ENCODE measurements at places on chromosomes 1 and 21.

DNA sequence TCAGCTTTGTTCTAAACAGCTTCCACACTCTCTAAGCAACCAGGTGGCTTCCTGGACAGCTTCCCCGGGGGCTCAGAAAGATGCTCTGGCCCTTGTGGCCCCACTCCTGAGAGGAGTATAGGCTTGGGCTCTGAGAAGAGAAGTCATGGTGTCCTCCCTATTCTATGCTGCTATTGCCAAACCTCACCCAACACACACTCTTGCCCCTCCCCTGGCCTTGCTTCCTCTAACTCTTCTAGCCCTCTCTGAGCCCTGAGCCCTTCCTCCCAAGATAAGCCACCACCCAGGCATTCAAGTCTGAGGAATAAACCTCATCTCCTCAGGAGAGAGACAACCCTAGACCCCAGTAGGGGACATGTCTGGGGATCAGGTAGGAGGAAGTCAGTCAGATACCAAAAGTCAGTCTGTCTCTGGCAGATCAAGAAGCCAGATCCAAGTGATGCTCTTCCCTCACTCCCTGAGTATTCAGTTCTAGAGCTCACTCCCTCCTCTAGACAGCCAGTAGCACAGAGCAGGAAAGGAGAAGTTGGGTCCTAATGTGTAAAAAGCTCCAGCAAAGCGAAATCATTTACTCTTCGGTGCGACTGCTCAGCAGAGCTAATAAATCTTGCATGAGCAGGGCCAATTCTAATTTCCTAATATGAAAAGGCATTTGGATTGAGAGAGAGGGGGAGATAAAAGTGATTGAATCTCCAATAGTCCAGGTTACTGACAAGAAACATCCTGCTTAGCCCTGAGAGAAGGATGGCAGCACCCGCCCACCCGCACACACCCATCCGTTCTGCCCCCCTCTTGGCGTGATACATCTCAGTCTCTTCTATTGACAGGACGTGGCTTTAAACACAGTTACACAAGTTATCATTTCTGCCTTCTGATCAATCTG is 50.5 kb downstream of the DMAP1 start:
- no peak for DNase-seq

GRCh38 chr1:245108246-245108645 is 46.5 kb upstream of the KIF26B start:
- DNase-seq: no peak

GRCh38 chr1:158686111-158687009 is at the start of gene SPTA1:
TSS of gene SPTA1 (minus strand) at chr1:158686715. CDS start at chr1:158686517, 198 bp downstream.
- no peak for DNase-seq

DNA sequence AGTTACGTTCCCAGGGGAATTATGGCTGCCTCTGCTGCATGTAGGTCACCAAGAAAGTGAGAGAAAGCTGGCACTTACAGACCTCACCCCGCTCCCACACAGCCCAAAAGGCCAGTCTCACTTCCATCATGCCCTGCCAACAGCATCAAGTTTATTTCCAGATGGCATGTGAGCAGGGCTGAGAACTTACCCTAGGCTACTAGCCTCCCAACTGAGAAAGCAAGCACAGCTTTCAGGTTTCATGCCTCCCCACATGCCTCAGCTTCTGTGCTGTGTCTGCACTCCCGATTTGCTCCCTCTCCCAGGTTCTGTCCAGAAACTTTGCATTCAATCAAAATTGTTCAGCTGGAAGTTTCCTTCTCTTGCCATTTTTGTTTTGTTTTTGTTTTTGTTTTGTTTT is 59.1 kb upstream of the CRB1 start:
- DNase-seq: no peak

DNA sequence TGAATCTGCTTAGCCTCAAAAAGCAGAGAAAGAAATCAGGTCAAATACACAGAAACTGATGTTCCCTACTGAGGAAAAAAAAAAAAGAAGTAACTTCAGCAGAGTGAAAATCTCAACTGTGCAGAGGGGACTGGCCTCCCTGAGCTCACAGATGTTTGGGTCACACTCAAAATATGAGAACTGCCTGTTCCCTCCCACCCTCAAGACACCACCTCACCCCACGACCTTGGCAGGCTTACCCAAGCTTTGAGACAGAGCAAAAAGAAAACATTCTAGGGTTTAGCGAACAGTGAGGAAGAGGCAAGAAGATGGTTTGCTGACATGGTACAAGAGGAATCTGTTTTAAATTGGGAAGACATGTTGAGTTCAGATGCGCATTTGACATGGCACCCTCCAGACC is 48.8 kb downstream of the NID1 start:
- no peak for DNase-seq

- DNase-seq: no peak
Observed at GRCh38 chr1:216175714-216176113, 247.5 kb downstream of the USH2A start.

GRCh38 chr1:109370712-109371340 is 26.9 kb downstream of the SORT1 start:
- DNase-seq: no peak

DNA sequence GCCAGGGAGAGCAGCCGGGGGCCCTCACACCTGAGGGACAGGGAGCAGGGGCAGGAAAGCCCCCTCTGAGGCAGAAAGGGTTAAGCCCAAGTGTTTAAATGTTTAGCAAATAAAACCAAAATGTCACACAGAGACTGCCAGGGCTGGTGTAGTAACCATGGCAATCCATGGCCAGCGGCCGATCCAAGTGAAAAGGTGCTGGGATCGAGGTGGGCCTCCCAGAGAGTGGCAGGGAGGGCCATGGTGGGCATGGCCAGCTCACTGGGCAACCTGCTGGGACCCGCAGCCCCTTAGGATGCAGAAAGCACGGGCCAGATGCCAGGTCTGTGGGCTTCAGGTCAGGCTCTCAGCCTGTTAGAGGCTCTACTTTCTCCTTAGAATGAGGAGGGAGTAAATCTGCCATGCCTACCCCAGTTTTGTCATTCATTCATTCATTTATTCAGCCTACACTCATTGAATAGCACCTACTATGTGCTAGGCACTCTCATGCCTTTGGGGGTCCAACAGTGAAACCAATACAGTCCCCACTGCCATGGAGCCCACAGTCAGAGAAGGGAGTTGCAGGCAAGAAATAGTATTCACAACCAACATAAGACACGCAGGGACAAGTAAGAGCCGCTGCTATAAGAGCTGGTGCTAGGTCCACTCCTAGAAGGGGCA is 56.1 kb downstream of the KCNN3 start:
- no peak for DNase-seq

GRCh38 chr1:222251847-222252246 is 296.1 kb downstream of the HHIPL2 start:
- no peak for DNase-seq

DNA sequence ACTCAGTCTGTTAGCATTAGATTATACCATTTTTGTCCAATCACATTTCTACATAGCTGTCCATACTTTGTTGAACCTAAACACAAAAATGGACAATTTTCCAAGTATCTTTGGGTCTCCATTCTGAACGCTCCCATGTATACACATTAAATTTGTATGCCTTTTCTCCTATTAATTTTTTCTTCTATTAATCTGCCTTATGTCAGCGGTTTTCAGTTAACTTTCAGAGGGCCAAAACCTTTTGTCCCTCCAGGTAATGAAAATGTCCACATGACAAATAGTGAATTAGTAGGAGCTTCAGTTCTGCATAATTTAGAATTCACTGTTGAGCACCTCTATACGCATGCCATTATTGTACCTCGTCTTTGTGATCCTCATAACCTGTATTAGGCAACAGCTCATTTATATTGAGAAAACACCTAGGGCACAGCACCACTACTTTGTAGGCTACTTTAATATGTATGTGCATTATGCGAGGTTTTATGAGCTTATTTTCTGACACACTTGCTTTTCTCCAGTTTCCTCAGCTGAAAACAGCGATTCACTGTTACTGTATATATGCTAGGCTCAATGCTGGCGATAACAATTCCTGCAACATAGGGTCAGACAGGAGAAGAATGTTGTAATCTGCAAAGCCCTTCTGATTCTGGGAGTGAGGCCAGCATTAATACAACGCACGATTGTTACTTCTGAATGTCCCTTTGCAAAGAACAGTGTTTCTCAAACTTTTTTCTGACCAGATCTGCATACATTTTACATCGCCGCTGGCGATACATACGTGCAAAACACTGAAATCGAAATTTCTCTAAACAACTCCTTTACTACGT is 1.1 kb upstream of the ABCD3 start:
- no peak for DNase-seq

GRCh38 chr1:242178924-242179708 is 180.2 kb upstream of the MAP1LC3C start:
- DNase-seq: no peak

- DNase-seq: no peak
Observed at GRCh38 chr1:223221686-223222085, 78.6 kb upstream of the TLR5 start.

DNA sequence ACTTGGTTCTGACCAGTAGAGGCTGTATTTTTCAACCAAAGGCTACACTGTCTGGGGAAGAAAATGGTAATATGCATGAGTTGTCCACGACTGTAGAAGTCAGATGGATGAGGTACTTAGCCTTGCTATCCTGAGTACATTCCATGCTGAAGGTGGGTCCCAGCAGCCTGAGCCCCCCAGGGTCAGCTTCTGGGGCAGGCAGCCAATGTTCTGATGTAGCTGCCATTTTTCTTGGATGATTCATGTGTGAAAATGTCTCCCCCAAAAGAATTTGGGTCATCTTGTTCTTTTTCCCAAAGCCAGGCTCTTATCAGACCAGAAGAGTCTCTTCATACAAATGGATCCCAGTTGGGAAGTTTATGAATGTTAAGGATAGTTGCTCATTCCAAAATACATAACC is 172.2 kb upstream of the UBE2U start:
- DNase-seq: no peak

DNA sequence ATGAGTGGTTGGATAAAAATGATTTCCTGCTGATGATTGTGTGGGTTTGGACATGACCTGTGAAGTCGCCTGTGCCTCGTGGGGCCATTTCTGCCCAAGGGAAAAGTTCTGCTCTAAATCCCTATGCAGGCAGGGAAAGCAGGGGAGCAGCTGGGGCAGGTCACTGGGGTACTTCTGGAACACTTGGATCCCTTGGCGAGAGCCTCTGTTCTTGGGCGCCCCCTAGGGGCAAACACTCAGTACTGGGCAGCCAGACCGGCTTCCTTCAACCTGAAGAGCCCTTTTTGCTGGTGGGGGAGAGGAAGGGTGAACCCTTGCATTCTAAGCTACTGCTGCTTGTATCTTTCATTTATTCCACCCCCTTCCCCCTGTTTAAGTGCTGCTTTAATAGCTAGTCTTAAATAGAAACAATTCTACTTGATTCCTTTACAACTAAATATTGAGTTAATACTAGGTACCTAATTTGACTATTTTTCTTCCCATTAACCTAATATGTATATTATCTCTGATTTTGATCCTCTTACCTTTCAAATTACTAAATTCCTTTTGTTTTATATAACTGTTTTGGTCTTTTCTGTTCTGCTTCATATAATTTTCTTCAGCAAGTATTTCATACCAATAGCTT is 5.1 kb upstream of the CLEC20A start:
- peak; percentile 87 for DNase-seq

- DNase-seq: no peak
Observed at GRCh38 chr1:165924117-165924516, 96.7 kb downstream of the UCK2 start.

- DNase-seq: no peak
Observed at GRCh38 chr21:35232545-35233176, 183.6 kb upstream of the RUNX1 start.

DNA sequence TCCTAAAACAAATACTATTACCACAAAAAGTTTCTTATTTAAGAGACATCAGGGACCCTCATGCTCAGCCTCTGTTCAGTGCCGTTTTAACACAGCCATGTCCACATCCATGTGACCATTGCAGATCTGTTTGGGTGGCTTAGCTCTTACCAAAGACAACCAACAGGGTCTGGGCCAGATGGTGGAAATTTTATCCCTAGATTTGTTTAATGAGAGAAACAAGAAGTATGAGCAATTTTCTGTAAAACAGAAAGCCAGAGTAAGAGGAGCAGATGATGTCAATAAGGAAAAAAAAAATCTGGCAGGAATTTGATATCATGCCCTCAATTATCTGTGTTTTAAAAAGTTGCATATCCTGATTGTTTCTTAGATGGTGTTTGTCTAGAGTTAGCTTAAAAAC is 299.9 kb downstream of the TM2D1 start:
- DNase-seq: no peak

DNA sequence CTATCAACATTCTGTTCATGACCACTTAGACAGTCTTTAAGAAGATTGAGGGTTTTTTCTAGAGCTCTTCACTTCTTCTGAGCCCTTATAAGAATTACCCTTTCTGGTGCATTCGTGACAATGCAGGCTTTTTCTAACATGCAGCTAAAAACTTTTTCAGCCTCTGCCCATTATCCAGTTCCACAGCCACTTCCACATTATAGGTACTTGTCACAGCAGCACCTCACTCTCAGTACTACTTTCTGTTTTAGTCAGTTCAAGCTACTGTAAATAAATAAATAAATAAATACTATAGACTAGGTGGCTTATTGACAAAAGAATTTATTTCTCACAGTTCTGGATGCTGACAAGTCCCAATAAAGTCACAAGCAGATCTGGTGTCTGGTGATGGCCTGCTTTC is 284.4 kb upstream of the PKN2 start:
- no peak for DNase-seq

DNA sequence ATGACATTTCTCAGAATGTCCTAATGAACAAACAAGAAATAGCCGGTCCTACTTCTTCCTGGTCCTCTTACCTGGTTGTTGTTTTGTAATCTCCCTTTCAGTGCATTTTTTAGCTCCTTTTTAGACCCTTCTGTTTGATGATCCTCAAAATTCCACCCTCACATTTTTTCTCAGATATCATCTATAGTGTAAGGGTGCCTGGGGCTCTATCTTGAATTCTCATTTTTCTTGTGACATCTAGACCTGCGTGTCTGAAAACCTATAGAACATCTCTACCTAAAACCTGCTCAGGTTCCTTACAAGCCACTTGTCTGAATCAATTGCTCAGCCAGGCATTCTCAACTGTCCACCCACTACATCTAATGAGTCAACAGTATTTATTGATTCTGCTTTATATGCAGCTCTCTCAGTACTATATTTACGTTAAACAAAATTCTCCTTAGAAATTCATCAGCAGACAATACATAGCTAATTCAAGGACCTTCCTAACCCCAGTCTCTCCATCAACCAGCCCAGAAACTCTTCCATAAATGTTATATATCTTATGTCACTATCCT is 36.5 kb upstream of the USH2A start:
- DNase-seq: no peak

DNA sequence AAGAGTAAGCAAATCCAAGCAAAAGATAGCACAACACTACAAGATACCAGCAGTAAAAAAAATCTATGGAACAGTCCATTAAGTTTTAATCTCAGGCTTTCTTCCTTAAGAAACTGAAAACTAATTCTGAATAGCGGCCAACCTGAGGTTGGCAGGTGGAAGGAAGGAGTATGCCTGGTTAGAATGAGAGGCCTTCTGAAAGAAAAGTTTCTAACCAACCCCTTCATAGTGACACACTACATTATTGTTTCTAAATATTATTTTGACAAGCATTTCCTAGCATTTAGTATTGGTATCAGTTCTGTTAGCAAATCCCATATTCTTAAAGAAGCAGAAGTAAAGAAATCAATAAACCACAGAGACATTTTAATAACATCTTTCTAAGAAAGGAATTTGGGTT is 205.7 kb upstream of the PTBP2 start:
- no peak for DNase-seq
